ENCODE measurements at places on chromosomes 7 and 10. TPM values are rescaled to one million over a fixed set of nuclear protein-coding genes. Genes with fewer than 3 reads are reported as not detected.

- H3K36me3 ChIP-seq, result no peaks in the 10 kb centered on the region
- no peak for DNase-seq
- H3K27me3 ChIP-seq, result no peaks in the 10 kb centered on the region
- H3K4me3 ChIP-seq, result no peak overlapping the region
These were observed 83.7 kb upstream of the GLCCI1 start for GRCh38 chr7:7884855-7885254.

- no peak overlapping the region for H3K27ac ChIP-seq
- H3K27me3 ChIP-seq, result peaks cover 21% of the 10 kb centered on the region
- H3K36me3 ChIP-seq, result no peaks in the 10 kb centered on the region
- DNase-seq, result no peak
- H3K4me1 ChIP-seq, result no peaks in the 10 kb centered on the region
These were observed 7.3 kb upstream of the MNX1 start for GRCh38 chr7:157017603-157018327.

DNA sequence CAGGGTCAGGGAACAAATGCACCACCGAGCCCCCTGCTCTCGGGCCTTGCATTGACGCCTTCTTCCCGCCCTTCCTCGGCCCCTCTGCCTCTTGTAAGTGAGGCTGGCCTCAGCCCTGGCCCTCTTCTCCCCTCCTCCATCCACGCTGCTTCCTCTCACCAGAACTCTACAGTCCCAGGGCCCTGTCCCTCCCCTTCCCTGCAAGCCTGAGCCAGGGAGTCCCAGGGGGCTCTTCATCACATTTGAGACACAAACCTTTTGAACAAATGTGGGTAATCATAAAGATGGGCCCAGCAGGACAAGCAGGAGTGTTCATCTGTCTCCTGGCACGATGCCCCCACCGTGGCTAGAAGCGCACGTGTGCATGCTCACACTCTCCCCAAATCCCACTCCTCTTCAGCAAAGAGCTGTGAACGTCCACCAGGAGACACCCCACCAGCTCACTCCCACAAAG, 57.7 kb downstream of the SLIT1 start:
- H3K4me1 ChIP-seq, result no peaks in the 10 kb centered on the region
- H3K4me3 ChIP-seq, result no peak overlapping the region
- DNase-seq, result no peak
- H3K27ac ChIP-seq, result no peak overlapping the region
- H3K36me3 ChIP-seq, result no peaks in the 10 kb centered on the region
- no peaks in the 10 kb centered on the region for H3K27me3 ChIP-seq

- H3K27me3 ChIP-seq, result no peaks in the 10 kb centered on the region
- no peak for DNase-seq
- H3K4me1 ChIP-seq, result no peaks in the 10 kb centered on the region
- H3K36me3 ChIP-seq, result no peaks in the 10 kb centered on the region
- H3K4me3 ChIP-seq, result no peak overlapping the region
These were observed 217.6 kb upstream of the TCF7L2 start for GRCh38 chr10:112732277-112732921.

- no peak overlapping the region for H3K4me3 ChIP-seq
- no peak overlapping the region for H3K27ac ChIP-seq
- DNase-seq, result no peak
- H3K27me3 ChIP-seq, result no peaks in the 10 kb centered on the region
- no peaks in the 10 kb centered on the region for H3K4me1 ChIP-seq
- no peaks in the 10 kb centered on the region for H3K36me3 ChIP-seq
These were observed 40.0 kb upstream of the ANLN start for GRCh38 chr7:36349626-36350025.

DNA sequence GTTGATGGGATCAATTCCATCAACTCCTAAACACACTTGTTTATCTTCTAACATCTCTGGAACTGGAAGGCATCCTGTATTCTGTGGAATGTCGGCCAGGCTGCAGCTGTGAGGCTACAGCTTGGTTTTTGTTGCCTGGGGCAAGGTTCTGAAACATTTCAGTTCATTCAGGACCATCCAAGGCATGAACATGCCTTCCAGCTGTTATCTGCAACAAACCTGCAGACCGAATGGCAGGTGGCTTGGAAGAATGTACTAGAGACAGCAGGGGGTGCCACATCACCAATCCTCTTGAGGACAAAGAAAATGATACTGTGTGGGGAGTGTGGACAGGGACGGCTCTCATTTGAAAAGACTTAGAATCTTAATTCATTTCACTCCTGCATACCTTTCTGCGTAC, 12.4 kb downstream of the PAPOLB start:
- no peak overlapping the region for H3K4me3 ChIP-seq
- H3K4me1 ChIP-seq, result no peaks in the 10 kb centered on the region
- H3K27ac ChIP-seq, result peak overlapping the region; percentile 6
- DNase-seq, result no peak
- no peaks in the 10 kb centered on the region for H3K27me3 ChIP-seq

- H3K36me3 ChIP-seq, result no peaks in the 10 kb centered on the region
- no peaks in the 10 kb centered on the region for H3K4me1 ChIP-seq
- H3K27me3 ChIP-seq, result no peaks in the 10 kb centered on the region
These were observed 46.4 kb downstream of the DENND2A start for GRCh38 chr7:140594131-140594691.

LOXL4 gene
- total RNA-seq, result 8.1 TPM

PPP1R9A gene
- total RNA-seq, result 5.3 TPM

DNA sequence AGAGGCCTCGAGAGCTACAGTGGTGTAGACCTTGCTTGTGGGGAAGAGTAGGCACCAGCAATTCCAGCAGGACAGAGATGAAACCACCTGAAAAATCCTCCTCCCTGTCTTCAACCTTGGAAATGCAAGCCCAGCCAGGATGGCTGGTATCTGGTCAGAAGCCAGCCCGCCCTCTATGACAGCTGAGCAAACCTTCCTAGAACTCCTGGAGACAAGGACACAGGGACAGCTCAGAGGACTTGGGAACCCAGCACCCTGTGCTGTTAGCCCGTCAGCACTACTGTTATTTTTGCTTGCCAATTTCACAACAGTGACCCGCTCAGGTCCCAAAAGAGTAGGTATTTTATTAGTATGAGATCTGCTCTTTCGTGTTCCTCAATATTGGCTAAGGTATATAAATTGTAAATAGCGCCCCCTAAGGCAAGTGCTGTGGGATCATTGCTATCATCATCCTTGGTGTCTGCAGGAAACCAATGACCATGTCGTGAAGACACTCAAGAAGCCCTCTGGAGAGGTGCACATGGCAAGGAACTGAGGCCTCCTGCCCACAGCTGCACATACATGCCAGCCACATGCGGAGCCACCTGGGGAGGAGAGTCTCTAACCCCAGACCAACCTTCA, 156.5 kb upstream of the CHST15 start:
- no peaks in the 10 kb centered on the region for H3K27me3 ChIP-seq
- H3K4me1 ChIP-seq, result no peaks in the 10 kb centered on the region

DNA sequence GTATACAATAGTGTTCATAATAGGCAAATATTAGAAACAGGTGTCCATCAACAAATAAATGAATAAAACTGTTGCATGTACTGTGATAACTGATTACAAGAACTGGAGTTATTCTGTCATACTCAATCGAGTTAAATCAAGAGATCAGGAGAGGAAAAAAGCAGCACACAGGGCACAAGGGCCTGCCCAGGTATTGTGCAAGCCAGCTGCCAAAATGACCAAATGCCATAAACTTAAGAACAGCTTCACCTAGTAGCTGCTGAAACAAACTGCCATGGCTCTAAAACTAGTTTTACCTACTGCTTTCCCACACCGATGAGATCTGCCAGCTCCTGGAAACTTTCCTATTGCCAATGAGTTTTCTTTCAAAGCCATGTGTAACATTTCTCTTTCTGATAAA, 12.2 kb downstream of the GSAP start:
- no peaks in the 10 kb centered on the region for H3K27me3 ChIP-seq
- no peaks in the 10 kb centered on the region for H3K36me3 ChIP-seq
- H3K4me1 ChIP-seq, result no peaks in the 10 kb centered on the region
- no peak for DNase-seq
- H3K27ac ChIP-seq, result no peak overlapping the region
- H3K4me3 ChIP-seq, result no peak overlapping the region

C10orf105 gene
- 1.2 TPM for total RNA-seq

- no peaks in the 10 kb centered on the region for H3K4me1 ChIP-seq
- H3K27me3 ChIP-seq, result no peaks in the 10 kb centered on the region
- DNase-seq, result no peak
- H3K36me3 ChIP-seq, result no peaks in the 10 kb centered on the region
These were observed 128.7 kb downstream of the GNAI1 start for GRCh38 chr7:80263333-80263732.

- H3K4me1 ChIP-seq, result no peaks in the 10 kb centered on the region
- no peaks in the 10 kb centered on the region for H3K36me3 ChIP-seq
- H3K27ac ChIP-seq, result no peak overlapping the region
- no peaks in the 10 kb centered on the region for H3K27me3 ChIP-seq
These were observed 248.9 kb downstream of the KIAA1217 start for GRCh38 chr10:24457661-24458318.

- no peak overlapping the region for H3K4me3 ChIP-seq
- no peaks in the 10 kb centered on the region for H3K27me3 ChIP-seq
- no peaks in the 10 kb centered on the region for H3K4me1 ChIP-seq
- H3K36me3 ChIP-seq, result no peaks in the 10 kb centered on the region
- DNase-seq, result no peak
- H3K27ac ChIP-seq, result no peak overlapping the region
These were observed 1.8 kb upstream of the CSGALNACT2 start for GRCh38 chr10:43136432-43136831.

GRCh38 chr10:1156616-1156886, 100.4 kb downstream of the WDR37 start:
- H3K36me3 ChIP-seq, result no peaks in the 10 kb centered on the region
- H3K4me3 ChIP-seq, result no peak overlapping the region
- no peak overlapping the region for H3K27ac ChIP-seq
- no peaks in the 10 kb centered on the region for H3K4me1 ChIP-seq

DNA sequence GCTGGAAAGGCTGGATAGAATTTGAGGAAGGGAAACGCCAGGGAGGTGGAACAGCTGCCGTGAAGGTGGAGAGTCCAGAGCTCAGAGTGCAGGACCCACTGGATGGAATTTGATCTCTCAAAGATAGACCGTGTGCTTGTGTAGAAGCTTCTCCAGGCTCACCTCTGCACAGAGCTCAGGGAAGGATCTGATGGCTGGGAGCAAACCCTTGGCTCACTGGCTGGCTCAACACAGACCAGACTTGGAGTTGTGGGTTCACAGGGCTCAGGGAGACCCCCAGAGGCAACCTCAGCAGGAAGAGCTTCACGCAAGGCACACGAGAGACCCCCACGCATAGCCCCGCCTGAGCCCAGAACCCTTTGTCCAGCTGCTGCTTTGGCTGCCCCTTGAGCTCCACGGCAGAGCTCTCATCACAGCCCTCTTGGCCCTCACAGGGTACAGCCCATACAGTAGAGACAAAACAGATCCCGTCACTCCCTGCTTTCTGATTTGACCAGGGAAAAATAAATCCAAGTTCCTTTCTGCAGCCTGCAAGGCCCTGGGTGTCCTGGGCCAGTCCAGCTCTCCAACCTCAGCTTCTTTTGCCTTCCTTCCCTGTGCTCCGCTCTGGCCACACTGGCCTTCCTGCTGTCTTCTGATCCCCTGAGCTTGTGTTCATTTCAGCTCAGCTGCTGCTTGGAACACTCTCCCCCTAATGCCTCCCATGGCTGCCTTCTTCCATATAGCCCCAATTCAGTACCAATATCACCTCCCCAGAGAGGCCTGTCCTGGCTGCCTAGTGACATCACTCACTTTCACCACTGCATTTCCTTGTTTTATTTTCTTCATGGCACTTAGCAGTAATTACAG, 26.3 kb downstream of the GHRHR start:
- H3K4me3 ChIP-seq, result no peak overlapping the region
- H3K36me3 ChIP-seq, result no peaks in the 10 kb centered on the region
- no peaks in the 10 kb centered on the region for H3K4me1 ChIP-seq
- H3K27ac ChIP-seq, result no peak overlapping the region

DNA sequence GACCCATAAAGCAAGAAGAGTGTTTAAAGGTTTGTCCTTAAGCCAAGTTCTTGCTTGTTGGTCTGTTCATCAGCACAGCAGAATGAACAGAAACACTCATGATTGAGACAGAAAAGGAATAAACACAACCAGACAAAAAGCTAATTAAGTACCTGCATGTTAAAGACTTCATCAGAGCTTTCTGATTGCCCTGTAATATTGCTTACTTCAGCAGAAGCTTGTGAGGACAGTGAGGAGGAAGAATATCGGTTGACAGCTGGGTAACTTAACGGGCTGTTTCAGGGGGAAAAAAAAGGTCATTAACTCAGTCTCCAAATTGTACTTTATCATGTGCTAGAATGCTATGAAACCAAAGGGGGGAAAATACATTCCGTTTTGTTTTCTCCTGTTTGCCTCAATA, 178.7 kb upstream of the IMMP2L start:
- no peak overlapping the region for H3K27ac ChIP-seq
- H3K4me1 ChIP-seq, result no peaks in the 10 kb centered on the region
- no peaks in the 10 kb centered on the region for H3K36me3 ChIP-seq
- H3K27me3 ChIP-seq, result no peaks in the 10 kb centered on the region
- H3K4me3 ChIP-seq, result no peak overlapping the region

GRCh38 chr7:123663200-123663599, 7.5 kb downstream of the LMOD2 start:
- no peak overlapping the region for H3K4me3 ChIP-seq
- H3K36me3 ChIP-seq, result no peaks in the 10 kb centered on the region
- H3K27ac ChIP-seq, result no peak overlapping the region
- no peaks in the 10 kb centered on the region for H3K4me1 ChIP-seq
- H3K27me3 ChIP-seq, result no peaks in the 10 kb centered on the region
- no peak for DNase-seq

DNA sequence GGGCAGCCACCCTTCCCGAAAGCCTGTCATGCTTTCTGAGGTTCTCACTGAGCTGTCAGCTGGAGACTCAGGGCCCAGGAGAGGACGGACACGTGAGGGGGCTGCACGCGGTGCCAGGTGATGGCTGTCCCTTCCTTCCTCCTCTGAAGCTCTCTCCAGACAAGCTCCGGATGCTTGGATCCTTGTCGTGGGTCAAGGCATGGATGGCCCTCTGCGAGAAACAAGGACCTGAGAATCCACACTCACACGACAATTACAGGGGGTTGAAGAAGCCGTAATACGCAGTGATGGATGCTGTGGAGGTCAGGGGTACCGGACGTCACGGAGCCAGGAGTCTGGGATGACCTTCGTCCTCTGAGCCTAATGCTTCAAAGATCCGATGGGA, 170.3 kb downstream of the USP6NL start:
- no peaks in the 10 kb centered on the region for H3K27me3 ChIP-seq
- no peak overlapping the region for H3K4me3 ChIP-seq
- no peak for DNase-seq

LRRC18 gene
- total RNA-seq, result not detected

DNA sequence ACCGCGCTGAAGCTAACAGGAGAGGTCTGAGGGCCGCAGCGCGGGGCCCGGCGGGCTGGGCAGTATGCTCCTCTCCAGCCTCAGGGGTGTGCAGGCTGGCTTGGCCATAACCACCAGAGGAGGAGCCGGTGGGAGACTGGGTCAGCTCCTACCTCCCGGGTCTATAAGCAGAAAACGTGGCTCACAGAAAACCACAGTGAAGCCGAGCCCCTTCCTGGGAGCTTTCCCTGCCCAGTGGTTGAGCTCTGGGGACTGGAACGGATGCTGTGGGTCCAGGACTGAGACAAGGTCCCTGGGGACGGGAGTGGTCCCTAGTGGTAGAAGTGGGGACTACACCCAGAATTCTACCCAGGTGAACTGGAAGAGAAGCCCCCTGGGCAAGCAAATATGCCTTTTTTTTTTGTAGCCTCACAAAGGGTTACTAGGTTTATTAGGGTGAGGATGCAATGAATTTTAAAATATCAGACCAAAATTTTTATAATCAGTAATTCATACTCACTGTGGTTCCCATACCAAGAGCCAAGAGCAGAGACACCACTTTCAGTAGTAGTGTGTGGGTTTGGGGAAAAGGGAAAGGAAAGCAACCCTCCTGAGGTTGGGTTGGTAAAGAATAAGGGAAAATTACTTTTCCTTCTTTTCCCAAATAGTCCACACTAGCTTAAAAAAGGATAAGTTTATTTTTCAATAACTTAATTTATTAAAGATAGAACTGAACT, 67.9 kb upstream of the PRKCQ start:
- H3K36me3 ChIP-seq, result no peaks in the 10 kb centered on the region
- H3K27ac ChIP-seq, result no peak overlapping the region
- no peak overlapping the region for H3K4me3 ChIP-seq
- no peaks in the 10 kb centered on the region for H3K4me1 ChIP-seq
